COR-L47 (cell line): ENCODE measurements at places on chromosomes 16 and 17.
A peak's percentile ranks its signal among the peaks of the same experiment; 100 is the strongest.

GRCh38 chr17:42607769-42608168, 1.4 kb downstream of the RETREG3 start:
- no peak for DNase-seq

- no peak for DNase-seq
These were observed 134.9 kb upstream of the CDH5 start for GRCh38 chr16:66231452-66232160.

DNA sequence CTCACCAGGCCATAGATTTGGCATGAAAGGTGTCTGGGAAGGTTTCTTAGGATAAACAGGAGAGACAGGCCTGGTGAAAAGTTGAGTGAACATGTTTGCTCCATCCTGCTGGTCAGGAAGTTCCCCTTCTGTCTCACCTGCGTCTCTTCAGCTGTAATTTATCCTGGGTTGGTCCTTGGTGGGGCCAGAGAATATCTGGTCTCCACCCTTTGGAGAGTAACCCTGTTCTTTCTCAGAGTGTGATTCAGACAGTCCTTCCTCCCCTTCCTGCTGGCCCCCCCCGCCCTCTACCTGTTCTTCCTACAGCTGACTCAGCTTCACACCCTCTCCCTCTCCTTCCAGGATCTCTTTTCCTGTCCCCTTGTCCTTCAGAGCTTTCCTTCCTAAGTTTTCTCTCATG, 17.1 kb downstream of the MINK1 start:
- DNase-seq = no peak

GRCh38 chr16:64060631-64061030, 1061.2 kb downstream of the CDH11 start:
- DNase-seq = no peak

DNA sequence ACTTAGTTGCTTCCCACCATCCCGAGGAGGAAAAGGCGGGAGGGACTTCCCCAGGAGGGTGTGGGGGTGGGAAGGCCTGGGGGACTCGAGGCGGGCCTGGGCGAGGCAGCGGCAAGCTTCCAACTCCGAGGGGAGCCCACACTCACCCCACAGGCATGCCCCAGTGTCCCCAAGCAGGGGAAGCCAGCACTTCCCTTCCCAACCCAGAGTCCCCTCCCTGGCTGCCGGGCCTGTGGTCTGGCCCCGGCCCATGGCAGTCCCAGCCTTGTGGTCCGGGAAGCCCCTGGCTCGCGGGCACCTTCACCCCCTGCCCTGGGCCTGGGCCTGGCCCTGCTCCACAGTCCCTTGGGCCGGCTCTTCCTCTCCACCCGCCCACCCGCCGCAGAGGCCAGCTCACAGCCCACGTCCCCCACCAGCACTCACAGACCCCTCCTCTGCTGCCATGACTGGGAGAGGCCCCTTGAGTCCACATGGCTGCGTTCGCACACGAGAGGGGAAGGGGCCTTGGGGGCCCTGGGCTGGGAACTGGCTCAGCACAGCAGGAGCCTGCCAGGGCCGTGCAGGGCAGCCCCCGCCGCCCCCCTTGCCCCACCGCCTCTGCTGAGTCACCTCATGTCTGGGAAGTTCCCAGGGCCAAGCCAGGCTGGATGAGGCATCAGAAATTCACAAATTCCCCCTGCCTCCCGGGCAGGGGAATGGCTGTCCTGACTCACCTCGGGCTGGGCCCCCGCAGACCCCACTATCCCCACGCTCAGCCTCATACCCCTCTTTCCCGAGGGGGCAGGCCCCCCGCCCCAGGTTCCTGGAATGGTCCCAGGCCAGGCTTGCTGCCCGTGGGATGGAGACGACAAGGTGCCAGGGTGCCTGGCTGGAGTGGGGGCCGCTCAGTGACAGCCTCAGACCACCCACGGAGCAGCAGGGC, 27.8 kb downstream of the BAHCC1 start:
- DNase-seq = no peak

- DNase-seq = peak; percentile 13
These were observed 2.0 kb downstream of the NPTX1 start for GRCh38 chr17:80474231-80474960.

GRCh38 chr17:82310877-82311276, 6.5 kb downstream of the CD7 start:
- DNase-seq = no peak

- DNase-seq = no peak
These were observed 3.2 kb downstream of the SNTB2 start for GRCh38 chr16:69190046-69190588.

GRCh38 chr16:81519301-81520150, 74.9 kb downstream of the CMIP start:
- DNase-seq = no peak
